ENCODE measurements at places on chromosomes 7 and 10.
A peak's percentile ranks its signal among the peaks of the same experiment; 100 is the strongest.

DNA sequence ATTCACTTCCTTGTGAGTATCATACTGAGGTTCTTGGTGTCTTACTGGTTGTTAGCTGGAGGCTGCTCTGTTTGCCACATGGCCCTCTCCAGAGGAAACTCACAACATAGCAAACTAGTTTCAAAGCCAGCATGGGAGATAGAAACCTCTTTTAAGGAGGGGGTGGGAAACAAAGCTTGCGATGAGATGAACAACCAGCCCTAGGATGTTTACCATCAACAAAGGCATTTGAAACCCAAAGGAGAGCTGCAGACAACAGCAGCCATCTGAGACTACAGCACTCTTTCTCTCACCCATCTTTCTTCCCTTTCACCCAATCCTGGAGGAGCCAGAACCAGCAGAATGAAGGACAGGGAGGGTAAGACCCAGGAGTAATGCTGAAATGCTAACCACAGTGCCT is 182.1 kb downstream of the NEBL start:
- DNase-seq: no peak

DNA sequence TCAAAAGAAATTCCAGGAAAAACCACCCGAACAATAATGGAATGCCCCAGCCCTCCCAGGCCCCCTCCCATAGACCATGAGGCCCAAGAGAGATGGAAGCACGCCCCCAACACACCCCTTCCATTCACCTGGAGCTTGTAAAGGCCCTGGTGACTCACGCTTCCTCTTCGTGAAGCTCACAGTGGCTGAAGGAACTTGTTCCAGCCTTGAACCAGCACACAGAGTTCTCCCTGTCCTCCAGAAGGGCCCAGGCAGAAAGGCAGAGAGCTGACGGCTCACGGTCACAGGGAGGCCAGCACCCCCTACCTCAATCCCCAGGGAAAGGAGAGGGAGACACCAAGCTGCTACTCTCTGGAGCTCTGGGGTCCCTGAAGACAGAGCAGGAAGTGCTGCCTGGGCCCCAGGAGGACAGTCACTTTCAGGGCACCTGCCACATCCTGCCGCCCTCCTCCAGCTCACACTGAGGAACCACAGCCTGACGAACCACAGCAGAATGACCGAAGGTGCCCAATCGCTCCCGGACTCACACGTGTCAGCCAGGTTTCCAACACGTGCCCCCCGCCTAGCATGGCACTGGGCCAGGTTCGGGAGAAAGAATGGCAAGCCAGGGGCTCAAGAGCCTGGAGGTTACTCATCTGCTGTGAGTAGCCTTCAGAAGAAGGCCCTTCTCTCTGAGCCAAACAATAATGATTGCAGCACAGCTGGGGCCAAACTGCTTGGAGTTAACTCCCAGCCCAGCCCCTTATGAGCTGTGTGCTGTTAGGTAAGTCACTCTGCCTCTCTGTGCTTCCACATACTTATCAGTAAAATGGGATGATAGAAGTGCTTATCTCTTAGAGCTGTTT is 52.8 kb downstream of the DLG5 start:
- peak; percentile 99 for DNase-seq

GRCh38 chr10:79305988-79306387 is 41.3 kb upstream of the PPIF start:
- DNase-seq: no peak

- DNase-seq: no peak
Measured at GRCh38 chr7:124364283-124364682, 331.4 kb upstream of the TMEM229A start.

DNA sequence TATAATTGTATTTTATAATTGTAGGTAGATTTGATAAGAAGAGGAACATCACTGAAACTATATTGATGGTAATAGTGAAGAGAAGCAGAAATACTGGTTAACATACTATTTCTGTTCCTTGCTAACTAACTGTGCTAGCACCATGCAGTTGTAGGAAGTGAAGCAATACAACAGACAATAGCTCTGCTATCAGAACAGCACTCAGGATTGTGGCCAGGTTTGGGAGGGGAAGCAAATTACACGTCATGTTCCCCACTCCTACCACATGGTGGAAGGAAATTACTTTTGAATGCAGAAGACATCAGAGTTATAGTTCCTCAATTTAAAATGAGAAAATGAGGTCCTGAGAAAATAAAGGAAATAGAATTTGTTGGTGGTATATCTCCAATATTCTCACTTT is 151.1 kb downstream of the DGKB start:
- DNase-seq: no peak

- DNase-seq: peak; percentile 15
Measured at GRCh38 chr7:133602291-133602690, 349.4 kb downstream of the EXOC4 start.

DNA sequence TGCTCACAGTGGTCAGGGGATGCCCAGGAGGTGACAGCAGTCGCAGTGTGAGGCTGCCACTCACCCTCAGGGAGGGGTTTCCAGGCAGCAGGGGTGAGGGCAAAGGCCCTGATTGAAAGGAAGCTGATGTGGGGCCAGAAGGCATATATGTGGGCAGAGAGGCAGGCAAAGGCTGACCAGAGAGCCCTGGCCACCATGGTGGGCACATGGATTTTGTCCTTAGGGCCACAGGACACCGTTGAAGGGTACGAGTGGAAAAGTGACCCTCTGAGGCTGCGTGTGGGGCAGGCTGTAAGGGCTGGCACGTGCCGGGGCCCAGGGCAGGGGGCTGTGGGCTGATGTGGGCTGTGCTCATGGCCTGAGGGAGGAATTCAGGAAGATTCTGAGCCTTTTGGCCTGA is 57.5 kb upstream of the ZNF32 start:
- DNase-seq: no peak

- no peak for DNase-seq
Measured at GRCh38 chr7:101781439-101781838, 36.0 kb upstream of the CUX1 start.

DNA sequence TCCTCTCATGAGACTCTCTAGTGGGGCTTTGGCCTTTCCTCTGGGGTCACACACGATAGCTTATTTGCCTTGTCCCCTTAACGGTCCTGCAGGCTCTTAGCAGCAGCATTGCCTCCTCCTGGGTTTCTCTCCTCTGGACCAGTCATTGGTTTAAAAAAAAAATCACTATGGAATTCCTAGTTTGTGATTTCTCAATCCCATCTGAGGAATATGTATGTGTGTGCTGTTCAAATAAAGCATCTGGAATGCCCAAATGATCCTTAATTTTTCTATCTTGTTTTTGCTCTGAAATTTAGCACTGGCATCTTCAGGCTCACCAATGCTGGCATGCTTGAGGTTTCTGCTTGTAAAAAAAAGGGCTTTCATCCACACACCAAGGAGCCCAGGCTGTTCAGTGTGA is 30.5 kb downstream of the ACTA2 start:
- no peak for DNase-seq

GRCh38 chr7:156629873-156630272 is 10.7 kb upstream of the RNF32 start:
- DNase-seq: no peak

DNA sequence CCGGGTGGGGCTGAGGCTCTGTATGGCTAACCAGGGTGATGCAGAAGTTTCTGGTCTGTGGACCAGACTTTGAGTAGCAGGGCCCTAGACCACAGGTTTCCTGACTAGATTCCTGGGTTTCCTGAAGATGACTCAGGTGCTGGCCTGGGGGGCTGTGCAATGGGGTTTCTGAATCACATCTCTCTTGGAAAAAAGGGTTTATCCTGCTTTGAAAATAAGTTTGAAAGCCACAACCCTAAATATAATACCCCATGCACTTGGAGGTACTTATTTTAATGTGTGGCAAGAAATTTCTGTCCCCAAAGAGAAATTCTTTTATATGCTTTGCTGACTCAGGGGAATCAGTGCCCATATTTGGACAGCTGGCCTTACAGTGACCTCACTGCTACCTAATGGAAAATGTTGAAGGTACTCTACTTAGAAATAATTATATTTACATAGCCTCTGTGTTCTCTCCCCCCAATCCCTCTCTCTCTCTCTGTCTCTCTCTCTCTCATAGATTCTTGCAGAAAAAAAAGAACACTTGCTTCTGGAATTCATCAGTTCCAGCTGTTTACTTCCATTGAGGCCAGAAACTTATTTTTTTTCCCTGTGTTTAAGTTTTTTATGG is 184.4 kb upstream of the LYZL2 start:
- DNase-seq: peak; percentile 58

DNA sequence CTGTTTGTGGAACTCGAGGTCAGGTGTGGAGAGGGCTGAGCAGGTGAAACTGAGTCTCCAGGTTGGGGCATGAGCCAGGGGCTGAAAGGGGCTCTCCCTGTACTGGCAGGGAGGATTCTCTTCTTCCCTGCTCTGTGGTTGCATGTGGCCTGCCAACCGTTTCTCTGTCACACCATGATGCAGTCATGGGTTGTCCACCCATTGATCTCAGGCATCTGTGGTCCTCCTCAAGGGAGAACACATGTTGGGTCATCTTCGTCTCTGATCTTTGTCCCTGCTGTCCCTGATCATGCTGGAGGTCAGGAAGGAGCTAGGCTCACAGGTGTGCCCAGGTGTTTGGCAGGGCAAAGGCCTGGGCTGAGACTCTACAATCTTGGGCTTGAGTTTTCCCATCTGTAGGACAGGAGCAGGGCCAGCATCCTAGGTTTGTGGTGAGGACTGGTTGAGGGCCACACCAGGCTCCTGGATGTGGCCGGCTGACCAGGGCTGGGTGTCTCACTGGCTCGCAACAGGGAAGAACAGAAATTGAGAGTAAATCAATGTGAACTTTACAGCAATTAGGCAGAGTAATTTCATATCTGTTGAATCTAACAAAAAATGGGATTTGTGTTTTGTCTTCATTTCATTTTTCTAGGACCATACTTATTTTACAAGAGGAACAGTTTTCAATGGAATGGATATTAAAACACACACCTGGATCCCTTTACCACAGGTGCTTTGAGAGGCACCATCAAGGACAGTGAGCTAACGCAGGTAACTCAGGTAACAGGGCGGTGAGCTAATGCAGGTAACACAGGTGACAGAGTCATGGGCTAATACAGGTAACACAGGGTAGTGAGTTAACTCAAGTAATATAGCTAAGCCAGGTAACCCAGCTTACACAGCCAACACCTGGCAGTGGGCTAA is 58.5 kb upstream of the IGFBP3 start:
- no peak for DNase-seq

- DNase-seq: no peak
Measured at GRCh38 chr10:112531421-112531820, 84.4 kb downstream of the VTI1A start.

- no peak for DNase-seq
Measured at GRCh38 chr10:84525120-84525806, 196.9 kb downstream of the CCSER2 start.

DNA sequence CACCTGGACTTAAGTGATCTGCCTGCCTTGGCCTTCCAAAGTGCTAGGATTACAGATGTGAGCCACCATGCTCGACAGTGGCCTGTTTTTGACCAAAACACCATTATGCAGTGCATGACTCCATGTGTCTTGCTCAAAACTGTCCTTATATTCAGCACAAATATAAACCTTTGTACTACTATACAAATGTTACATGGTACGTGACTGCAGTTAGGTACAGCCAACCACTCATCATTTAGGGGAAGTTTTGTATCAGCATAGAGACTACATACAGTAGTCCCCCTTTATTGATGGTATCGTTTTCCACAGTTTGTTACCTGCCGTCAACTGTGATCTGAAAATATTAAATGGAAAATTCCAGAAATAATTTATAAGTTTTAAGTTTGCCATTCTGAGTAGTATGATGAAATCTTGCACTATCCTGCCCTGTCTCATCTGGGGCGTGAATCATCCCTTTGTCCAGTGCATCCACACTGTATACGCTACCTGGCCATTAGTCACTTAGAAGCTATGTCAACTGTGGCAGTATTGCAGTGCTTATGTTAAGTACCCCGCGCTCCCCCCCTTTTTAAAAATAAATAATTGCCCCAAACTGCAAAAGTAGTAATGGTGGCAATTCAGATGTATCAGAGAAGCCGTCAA is 23.3 kb upstream of the ZNF282 start:
- DNase-seq: peak; percentile 87

DNA sequence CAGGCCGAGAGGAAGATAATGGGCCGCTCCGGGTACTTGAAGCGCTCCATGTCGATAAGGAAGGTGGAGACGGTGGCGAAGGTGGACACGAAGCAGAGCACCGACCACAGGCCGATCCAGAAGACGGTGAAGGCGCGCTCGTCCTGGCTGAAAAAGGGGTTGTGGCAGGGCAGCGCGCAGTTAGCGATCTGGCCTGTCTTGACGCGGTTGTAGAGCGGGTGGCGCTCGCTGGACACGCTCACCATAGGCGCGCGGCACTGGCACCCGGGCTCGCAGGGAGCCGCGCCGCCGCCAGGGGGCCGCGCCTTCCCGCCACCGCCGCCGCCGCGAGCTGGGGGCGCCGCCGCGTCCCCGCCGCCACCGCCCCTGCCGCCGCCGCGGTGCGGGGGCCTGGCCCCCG is 1.6 kb downstream of the FZD8 start:
- DNase-seq: peak; percentile 94

- DNase-seq: no peak
Measured at GRCh38 chr10:51121861-51122260, 47.6 kb downstream of the PRKG1 start.

DNA sequence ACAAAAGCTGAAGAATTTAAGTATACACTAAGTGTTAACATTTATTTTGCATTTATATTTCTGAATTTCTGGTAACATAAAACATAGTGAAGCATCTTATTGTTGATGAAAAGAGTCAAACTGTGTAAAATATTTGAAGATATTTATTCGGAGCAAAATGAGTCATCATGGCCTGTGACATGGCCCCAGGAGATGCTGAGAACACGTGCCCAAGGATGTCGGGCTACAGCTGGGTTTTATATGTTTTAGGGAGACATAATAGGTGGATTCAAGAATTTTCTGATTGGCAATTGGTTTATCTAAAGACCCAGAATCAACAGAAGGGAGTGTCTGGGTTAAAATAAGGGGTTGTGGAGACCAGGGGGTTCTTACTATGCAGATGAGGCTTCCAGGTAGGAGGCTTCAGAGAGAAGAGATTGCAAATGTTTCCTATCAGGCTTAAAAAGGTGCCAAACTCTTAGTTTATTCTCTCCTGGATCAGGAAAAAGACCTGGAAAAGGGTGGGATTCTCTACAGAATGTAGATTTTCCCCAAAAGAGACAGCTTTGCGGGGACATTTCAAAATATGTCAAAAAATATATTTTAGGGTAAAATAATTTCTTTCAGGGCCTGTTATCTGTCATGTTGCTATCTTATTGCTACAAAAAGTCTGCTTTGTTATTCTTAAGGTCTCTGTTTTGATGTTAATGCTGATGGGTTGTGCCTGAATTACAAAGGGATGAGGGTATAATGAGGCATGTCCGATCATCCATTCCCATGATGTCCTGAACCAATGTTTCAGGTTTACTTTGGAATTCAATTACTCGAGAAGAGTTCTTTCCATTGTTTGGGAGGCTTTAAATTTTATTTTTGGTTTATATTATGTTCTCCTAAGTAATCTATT is 74.5 kb downstream of the VWDE start:
- no peak for DNase-seq

All from PC-3 (cell line).